ENCODE measurements at places on chromosomes 11 and 22.

- DNase-seq = no peak
These were observed 7.2 kb downstream of the ARHGEF12 start for GRCh38 chr11:120343429-120343828.

DNA sequence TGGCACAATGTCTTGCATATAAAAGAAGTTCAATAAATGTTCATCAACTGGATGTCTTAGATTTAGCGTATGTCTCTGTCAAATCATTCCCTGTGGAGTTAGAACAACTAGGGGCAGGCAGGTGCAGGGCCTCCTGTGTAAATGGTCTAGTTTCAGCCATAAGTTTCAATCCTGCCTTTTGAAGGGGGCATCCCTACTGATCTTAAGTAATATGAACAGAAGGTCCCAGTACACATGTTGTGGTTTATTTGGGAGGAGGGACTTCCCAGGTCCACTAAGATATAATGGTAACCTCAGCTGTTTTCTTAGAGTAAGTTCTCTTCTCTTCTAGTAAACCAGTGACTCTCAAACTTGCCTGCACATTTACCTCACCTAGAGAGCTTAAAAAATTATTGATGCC lies 19.8 kb downstream of the TTC12 start:
- DNase-seq = no peak

- no peak for DNase-seq
These were observed 37.1 kb upstream of the OLFML1 start for GRCh38 chr11:7448201-7448600.

DNA sequence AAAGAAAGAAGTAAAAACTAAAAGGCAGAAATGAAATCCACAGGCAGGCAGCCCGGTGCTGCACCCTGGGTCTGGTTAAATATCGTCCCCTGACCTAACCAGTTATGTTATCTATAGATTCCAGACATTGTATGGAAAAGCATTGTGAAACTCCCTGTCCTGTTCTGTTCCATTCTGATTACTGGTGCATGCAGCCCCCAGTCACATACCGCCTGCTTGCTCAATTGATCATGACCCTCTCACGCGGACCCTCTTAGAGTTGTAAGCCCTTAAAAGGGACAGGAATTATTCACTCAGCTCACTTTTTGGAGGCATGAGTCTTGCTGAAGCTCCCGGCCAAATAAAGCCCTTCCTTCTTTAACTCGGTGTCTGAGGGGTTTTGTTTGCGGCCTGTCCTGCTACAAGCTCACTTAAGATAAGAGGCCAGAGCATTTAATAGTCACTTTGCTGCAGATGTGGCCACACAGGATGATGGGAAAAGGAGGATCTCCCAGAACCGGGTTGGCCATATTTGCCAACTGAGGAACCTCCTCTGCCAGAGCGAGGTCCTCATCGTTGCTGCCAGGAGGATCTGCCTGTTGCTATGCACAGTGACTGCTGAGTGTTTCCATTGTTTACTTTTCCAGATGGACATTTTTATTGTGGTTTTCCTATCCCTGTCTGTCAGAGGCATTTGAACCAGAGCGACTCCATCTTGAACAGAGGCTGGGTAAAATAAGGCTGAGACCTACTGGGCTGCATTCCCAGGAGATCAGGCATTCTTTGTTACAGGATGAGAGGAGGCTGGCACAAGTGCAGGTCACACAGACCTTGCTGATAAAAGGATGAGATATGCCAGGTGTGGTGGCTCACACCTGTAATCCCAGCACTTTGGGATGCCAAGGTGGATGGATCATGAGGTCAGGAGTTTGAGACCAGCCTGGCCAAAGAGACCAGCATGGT lies 10.2 kb downstream of the C11orf96 start:
- no peak for DNase-seq

DNA sequence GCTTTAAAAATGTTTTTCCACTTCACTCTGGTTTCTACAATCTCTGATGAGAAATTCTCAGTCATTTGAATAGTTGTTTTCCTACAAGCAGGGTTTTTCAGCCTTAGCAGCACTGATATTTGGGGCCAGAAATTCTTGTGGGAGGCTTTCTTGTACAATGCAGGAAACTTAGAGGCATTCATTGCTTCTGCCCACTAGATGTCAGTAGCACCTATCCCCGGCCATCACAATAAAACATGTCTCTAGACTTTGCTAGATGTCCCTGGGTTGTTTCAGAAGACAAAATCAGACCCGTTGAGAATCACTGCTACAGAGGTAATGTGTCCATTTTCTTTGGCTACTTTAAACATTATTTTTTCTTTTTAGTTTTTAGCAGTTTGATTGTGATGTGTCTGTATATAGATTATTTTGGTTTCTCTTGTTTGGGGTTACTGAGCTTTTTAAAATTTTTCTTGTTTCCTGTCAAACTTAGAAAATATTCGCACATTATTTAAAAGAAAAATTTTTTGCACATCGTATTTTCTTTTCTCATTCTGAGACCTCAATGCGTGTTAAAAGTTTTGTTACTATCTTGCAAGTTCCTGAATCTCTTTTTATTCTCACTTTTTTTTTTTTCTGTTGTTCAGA lies 60.8 kb upstream of the CCDC179 start:
- peak; percentile 75 for DNase-seq

GRCh38 chr11:67616431-67617242 lies 9.9 kb downstream of the NDUFV1 start:
- no peak for DNase-seq

DNA sequence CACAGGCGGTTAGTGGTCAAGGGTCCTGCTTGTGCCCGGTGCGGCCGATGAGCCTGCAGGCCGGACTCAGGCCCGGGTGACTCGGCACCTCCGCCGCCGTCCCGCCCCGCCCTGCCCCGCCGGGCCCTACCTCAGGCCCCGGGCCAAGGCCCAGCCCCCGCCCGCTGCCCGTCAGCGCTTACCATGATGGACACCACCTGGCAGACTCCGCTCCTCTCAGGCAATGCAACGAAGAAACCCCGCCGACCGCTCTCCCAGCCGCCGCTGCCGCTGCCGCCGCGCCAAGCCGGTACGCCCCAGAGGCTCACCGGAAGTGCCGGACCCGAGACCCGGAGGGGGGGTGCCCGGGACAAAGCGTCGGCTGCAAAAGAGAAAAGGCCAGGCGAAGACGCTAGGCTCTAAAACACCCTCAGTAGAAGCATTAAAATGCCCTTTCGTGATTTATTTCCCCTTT lies at the start of gene UFD1:
Gene UFD1 (minus strand): TSS at position 293 of the 454 bp plus-strand sequence. CDS start 108 bp downstream, at position 185.
- peak; percentile 89 for DNase-seq

DNA sequence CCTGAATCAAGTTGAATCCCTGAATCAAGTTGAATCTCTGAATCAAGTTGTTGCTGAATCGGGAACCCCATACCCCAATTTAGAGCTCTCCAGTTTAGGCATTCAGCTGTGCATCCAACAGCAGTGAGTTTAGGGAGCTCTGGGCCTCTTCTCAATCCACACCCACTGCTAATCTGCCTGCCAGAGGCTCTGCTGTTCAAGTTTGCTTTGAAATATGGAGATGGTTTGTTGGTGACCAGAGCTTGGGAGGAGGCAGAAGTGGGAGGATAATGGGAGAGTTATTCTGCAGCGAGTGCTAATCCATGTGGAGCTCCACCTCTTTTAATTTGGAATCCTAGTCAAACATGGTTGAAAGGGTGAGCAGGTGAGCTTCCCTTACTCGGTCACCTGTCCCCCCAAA lies 22.4 kb downstream of the EHF start:
- DNase-seq = no peak

DNA sequence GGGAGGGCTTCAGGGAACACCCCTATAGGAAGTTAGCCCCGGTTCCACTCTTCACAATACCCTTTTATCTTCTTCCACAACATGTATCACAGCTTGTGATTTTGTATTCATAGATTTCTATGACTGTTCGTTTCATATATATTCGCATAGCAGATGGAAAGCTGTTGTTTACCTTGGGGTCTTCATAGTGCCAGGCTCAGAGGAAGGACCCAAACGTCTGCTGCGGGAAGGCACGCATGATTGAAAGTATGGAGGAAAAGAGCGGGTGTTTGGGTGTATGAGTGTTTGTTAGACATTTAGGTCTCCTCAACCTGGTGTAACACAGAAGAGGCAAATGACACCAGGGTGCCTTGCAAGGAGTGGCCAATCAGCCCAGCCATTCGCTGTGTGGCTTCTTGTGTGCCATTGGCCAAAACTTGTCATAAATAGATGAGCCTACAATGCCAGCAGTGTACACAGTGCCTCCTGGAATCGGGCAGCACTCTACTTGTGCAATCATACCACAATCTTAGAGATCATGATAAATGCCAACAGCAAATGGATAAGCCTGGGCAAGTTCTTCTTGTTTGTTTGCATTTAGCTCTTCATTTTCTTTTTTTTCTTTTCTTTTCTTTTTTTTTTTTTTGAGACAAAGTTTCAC lies 10.9 kb upstream of the ADA2 start:
- no peak for DNase-seq

DNA sequence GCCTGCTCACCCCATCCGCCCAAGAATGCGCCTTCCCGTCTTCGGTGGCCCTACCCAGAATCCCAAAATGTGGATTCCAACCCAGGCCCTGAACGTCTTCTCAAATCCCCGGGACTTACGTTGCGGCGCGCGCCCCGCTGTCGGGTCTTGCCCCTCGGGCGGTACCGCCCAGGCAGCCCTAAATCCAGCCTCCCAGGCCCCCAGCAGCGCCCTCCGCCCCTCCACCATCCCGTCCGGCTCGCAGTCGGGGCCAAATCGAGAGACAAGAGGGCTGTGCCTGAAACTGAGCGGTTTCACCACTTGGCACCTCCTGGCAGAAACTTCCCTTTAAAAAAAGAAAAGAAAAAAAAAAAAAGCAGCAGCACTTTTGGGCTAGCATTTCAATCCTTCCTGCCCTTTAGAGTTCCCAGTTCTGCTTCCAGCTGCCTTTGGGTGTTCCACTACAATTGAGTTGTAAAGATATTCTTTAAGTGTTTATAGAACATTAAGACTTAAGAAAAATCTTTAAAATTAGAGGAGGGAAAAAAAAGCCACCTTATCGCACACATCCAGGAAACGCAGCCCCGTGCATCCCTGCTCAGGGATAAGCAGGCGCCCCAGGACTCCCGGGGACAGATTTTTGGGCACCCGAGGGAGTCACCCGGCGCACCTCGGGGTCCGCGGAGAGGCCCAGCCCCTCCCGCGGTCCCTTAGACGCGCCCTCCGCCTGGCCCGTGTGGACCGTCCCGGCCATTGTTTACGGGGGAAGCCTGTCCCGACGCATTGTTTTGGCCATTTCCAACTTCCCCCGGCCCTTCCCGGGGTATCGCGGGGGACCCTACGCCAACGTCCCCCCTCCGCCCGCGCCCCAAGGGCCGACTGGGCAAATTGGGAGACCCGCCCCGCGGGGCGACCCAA lies 57.6 kb downstream of the KCNJ4 start:
- peak; percentile 80 for DNase-seq

- DNase-seq = no peak
These were observed 1.5 kb upstream of the OR6X1 start for GRCh38 chr11:123755813-123756212.

GRCh38 chr11:32312206-32312817 lies 123.0 kb downstream of the WT1 start:
- no peak for DNase-seq

DNA sequence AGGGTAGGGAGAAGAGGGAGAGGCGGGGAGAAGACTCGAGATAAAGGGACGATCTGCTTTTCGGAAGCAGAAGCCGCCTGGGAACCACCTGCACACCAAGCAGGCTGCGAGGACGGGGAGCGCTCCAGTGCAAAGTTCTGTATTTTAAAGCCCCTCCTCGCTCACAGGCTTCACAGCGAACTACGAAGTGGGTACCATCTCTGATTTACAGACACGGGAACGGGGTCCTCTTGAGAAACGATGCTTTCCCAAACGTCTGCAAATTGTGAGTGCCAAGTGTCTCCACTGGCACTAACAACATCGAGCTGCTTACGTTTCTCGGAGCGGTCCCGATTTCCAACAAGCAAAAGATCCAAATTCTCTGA lies 700 bp upstream of the STX3 start:
- DNase-seq = no peak

DNA sequence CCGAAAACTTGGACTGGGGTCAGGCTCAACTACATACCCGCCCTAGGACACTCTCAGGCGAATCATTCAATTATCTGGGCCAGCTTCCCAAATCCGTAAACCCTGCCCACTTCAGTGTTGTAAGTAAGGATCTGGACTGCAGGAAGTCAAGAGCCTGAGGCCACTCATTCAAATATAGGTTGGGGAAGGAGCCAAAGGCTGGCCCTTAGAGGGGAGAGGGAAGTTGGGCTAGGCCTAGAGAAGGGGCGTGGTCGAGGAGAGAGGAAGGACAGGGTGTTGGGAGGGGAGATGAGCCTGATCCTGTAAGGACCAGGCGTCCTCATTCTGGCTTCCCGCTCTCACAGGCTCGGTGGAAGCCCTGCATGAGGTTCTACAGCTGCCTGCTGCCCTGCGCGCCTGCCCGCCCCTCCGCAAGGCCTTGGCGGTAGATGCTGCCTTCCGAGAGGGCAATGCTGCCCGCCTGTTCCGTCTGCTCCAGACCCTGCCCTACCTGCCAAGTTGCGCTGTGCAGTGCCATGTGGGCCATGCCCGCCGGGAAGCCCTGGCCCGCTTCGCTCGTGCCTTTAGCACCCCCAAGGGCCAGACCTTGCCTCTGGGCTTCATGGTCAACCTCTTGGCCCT lies 3.0 kb downstream of the SAC3D1 start:
- DNase-seq = no peak

DNA sequence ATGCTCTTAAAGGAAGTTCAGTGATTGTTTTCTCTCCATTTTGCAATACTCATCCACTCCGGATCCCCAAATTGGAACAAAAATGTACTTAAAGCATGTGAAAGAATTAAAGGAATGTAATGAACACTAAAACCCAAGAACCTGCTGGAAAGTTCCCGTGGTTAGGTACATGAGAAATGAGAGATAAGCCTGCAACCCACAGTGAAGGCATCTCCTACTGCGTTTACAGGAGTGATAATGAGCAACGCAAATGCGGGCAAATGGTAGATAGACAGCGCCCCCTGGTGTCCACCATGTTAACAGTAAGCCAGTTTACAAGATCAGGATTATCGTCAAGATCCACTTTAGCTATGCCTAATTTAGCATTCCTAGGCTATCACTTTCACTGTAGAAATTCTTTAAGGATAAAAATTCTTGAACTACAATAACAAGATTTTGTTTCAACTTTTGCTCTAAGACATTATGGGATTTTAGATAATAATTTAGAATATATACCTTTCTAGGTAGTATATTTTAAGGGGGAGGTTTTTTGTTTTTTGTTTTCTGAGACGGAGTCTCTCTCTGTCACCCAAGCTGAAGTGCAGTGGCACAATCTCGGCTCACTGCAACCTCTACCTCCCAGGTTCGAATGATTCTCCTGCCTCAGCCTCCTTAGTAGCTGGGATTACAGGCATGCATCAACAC lies 29.9 kb downstream of the ALG9 start:
- DNase-seq = peak; percentile 92

DNA sequence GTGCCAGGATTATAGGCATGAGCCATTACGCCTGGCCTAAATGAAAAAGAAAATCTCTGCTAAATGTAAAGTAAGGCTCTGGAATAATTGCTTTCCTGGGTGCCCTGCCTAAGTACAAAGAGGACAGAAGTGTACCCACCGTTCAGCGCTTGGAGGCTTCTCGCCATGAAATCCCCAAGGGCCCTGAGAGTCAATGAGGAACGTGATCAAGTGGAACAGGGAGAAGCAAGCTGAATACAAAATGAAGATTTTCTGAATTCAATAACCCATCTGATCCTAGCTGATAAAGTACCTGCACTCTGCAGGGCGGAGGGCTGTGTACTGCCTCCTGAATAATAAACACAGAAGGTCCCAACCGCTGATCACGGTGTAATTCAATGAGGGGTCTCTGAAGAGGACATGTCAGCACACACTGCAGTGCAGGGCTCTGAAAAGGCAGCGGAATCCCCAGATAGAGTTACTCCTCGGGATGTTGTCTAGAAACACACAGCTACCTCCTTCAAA lies 97.7 kb downstream of the ABTB2 start:
- no peak for DNase-seq
